ENCODE measurements at places on chromosomes 1 and 21.
A peak's percentile ranks its signal among the peaks of the same experiment; 100 is the strongest.

DNA sequence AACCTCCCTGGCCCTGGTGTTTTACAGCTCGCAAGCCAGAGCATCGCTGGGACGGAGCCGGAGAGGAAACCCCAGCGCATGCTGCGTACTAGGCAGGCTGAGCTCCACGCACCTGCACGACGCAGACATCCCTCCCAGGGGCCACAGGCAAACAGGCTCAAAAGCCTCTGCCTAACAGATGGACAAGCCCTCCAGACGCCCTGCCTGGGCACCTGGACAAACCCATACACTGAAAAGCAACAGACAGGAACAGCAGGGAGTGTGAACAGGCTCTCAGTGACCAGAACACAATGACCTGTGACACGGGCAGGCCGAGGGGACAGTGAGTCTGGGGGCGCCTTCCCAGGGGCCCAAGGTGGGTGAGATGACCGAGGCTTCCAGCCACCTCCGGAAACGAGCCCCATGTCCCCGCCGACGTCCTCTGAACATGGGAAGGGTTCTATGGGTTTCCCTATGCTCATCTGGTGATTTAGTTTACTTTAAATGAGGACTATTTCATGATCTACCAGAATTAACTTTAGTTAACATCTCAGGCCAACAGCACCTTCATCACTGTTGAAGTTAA, 40.3 kb downstream of the NPHP4 start:
- no peak for DNase-seq

DNA sequence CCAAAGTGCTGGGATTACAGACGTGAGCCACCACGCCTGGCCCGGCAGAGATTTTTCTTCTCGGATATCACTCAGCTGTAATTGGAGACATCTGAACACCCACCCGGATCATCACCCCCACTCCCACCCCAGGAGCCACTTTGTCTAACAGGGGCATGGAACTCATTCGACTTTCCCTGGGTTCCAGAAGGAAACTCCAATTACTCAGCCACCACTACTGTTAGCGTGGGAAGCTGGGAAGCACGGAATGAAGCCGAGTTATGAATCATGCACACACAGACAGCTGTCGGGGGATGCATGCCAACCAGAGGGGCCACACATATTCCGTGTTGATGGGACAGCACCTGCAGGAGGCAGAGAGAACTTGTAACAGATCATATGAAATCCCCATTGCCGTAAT, 85.2 kb downstream of the HLCS start:
- DNase-seq: no peak

GRCh38 chr1:118159569-118159968, 25.5 kb downstream of the SPAG17 start:
- DNase-seq: no peak

GRCh38 chr1:201220388-201220715, 29.7 kb downstream of the IGFN1 start:
- DNase-seq: no peak

DNA sequence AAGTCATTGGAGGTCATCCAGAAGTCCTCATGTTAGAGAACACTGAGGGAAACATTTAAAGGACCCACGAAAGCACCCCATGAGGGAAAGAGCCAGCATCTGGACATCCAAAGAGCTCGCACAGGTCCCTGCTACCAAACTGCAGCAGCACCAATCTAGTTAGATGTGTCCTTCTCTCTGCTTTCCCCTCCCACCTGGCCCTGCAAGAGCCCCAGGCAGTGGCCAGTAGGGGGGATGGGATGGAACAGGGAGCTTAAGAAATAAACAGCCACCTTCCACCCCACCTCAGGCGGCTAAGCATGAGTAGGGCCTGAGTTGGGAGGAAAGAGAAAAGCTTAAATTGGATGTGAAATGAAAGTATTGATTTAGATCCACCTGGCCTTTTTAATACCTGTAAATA, 175.9 kb upstream of the KCND3 start:
- no peak for DNase-seq

DNA sequence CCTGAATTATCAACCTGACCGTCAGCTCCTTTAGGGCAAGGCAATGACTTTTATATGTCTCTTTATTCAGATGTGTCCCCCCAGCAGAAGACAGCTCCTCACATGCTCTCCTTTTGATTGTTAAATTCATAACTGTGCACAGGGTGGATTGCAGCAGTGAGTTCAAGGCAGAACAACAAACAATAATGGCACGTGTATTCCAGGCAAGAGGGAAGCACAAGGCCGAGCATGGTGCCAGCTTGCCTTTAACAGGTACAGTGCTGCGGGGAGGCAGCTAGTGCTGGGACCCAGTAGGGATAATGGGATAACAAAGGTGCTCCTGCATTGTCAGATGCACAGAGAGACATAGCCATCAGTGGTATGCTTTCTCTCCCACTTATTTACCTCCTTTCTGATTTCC, 248.4 kb downstream of the RHOU start:
- no peak for DNase-seq

- DNase-seq: no peak
Observed at GRCh38 chr1:109523706-109524105, 14.2 kb upstream of the AMIGO1 start.

DNA sequence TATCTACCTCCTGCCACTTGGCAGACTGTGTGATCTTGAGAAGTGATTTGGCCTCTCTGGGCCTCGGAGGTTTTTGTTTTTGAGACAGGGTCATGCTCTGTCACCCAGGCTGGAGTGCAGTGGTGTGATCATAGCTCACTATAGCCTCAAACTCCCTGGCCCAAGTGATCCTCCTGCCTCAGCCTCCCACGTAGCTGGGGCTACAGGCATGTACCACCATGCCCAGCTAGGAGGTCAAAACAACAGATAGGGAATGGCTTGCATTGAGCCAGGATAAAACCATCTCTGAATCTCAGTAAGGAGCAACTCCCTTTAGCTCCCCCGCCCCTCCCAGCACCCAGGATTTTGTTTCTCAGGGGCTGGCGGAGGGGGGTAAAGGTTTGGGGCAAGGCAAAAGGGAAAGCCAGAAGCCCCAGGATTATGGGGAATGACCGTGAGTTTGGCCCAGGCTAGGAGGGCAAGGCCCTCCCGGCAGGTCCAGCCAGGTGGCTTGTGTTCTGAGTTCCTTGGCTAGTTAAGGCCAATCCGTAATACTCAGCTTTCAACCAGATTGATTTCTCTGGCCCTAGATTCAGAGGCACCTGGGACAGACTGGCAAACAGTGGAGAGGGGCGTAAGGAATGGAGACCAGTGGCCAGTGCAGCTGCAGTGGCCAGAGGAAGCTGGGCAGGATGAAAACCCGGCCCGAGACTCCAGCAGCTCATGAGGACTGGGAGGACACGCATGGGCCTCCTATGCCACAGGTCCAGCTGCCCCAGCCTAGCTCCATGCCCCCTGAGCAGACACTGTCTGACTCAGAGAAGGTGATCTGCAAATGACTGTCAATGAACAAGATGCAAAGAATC, 130.1 kb downstream of the DMRTB1 start:
- DNase-seq: no peak

DNA sequence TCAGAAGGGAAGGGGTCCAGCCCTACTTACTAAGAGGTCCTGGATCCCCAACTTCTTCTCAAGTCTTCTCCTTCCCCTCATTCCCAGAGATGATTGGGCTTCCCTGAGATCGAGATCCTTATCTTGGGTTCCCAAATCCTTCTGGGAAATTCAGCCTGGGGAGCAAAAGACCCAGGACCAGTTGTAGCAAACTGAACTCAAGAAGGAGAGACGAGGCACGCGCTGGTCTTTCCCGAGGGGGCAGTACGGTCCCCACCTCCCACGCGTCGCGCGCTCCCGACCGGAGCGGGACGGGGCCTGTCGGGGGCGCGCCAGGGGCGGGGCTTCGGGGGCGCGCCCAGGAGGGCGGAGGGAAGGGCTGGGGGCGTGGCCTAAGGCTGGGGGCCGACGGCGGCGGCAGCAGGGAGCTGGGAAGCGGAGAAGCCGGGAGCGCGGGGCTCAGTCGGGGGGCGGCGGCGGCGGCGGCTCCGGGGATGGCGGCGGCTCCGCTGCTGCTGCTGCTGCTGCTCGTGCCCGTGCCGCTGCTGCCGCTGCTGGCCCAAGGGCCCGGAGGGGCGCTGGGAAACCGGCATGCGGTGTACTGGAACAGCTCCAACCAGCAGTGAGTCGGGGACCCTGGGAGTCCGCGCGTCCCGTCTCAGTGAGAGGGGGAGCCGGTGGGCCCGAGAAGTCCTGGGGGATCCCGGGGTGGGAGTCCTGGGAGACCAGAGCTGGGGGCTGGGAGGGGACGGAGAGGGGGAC, at the start of gene EFNA3:
TSS of gene EFNA3 (plus strand) at position 369 of the 741 bp plus-strand sequence. CDS start at position 474, 105 bp downstream.
- DNase-seq: peak; percentile 73

DNA sequence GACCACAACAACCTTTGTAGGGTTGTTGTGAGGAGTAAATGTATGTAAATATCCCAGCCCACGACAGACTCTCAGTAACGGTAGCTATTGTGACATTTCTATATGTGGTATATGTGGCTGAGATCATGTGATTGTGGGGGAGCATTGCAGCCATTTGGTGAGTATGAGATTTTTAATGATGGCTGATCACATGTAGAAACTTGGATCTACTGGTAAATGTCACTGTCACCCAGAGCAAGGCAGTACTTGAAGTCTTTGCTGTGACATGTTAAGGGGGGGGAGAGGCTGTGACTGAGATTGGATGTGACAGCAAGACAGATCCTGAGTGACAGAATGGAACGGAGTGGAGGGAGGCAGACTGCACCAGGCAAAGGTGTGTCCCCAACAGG, 23.9 kb upstream of the MEF2D start:
- no peak for DNase-seq

DNA sequence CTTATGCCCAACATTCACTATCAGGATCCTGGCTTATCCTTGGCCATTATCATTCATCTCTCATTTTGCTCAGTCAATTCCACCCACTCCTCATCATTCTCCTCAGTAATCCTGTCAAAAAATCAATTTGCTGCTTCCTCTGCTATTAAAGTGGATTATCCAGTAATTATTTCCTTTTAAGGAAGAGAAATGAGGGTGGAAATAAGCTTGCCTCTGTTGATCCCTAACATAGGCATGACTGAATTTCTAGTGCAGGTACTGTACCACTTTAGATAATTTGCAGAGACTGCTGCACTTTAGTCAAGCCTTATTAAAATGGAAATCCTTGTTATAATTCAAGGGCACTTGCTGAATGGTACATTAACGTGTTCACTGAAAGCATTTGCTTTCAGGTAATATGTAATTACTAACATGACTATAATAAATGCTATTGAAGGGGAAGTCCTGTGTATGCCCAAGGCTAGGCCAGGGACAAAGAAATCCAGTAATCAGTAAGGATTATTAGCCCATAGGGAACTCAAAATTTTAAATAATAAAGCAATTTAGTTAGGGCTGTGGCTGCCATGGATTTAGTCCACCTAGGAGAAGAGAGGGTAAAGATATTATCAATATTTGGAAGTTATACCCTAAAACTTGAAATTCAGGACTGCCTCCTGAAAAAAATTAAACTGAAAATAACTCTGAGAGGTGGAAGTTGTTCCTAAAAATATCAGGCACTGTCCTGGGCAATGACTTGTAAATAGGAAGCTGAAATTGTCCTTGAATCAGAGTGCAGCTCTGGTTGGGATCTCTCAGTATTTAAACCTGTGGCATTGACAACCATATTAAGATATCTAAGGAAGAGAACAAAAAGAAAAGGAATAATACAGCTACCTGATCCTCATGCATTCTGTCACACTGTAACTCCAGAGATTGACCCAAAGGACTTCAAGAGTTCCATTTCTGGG, 43.4 kb downstream of the RGS2 start:
- no peak for DNase-seq

GRCh38 chr1:200048244-200048643, 20.7 kb downstream of the NR5A2 start:
- DNase-seq: no peak

GRCh38 chr1:247408100-247408499, 7.9 kb upstream of the NLRP3 start:
- DNase-seq: no peak

- no peak for DNase-seq
Observed at GRCh38 chr1:28887419-28887834, 26.9 kb upstream of the EPB41 start.

DNA sequence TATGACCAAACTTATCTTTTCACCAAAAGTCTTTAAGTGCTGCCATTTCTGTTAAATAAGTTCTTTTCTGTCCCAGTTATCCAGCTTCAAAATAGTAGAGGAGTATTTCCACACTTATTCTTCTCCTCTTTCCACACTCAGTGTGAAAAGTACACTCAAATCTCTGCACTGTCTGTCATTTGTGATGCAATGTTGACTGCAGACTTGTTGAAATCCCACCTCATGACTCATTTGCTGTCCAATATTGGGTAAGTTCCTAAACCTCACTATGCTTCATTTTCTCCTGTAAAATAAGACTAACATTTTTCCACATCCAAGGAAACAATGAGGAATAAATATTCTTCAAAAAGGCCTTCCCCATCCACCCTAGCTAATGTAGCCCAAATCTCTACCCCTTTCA, 17.5 kb downstream of the LRRIQ3 start:
- DNase-seq: no peak

DNA sequence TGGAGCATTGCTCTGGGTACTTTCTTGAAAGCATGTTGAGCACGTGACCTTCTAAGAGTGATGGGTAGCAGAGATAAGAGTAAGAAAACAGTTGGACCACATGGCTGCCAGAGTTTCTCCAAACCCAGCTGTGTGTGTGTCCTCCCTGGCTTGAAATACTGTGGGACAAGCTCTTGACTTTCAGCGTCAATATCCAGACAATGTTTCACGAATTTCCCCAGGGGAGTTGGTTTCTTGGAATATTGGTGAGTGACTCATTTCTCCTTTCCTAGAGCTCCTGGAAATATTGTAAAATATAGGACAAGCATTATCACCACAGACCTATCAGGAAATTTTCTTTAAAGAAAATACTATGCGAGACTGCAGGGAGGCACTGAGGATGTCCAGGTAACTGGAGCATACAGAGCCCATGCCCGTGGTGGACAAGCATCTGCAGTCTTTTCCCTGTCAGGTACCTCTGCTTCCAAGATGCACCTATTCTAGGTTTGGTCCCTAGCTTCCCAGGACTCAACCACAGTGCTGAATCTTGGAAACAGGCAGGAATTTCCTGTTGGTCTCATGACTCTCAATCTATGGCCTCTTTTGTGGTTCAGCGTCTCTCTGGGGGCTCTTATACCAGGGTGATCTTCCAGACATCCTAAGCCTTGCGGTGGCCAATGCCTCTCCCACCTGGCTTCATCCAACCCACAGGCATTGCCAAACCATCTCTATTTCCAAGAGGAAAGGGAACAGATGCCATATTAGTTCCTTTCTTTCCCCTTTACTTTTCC, 67.4 kb downstream of the KCNJ6 start:
- no peak for DNase-seq

DNA sequence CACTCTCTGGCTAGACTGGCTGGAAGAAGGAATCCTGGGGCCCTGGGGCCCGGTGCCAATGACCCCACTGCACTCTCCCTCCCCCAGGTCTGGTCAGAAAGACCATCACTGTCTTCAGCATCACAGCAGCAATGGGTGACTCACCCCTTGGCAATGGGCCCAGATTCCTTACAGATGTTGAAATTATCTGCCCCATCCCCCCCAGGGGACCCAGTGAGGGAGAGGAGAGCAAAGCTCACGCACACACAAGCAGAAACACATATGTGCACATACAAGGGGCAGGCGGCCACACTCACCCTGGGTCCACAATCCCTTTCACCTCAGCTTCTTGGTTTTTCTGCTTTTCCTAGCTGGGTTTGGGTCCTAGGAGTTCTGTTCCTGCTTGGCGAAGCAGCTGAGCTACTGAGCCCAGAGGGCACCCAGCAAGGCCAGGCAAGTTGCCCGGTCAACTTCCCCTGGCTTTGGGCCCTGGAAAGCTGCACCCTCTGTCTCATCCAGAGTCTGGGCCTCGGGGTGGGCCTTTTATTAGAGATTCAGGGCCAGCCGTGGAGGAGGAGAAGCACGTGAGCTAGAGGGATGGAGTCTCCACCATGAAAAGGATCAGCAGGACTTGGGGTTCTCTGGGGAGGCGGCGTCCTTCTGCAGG, 2.6 kb downstream of the COL16A1 start:
- no peak for DNase-seq

- DNase-seq: no peak
Observed at GRCh38 chr21:46562472-46562871, 42.4 kb downstream of the S100B start.

Data from NCI-H1092 treated with DMSO at 0.1 percent for 48 hours (cell line).